ENCODE measurements at places on chromosomes 11 and 22.

GRCh38 chr11:59255281-59255680 lies 42.6 kb upstream of the MPEG1 start:
- DNase-seq: no peak

DNA sequence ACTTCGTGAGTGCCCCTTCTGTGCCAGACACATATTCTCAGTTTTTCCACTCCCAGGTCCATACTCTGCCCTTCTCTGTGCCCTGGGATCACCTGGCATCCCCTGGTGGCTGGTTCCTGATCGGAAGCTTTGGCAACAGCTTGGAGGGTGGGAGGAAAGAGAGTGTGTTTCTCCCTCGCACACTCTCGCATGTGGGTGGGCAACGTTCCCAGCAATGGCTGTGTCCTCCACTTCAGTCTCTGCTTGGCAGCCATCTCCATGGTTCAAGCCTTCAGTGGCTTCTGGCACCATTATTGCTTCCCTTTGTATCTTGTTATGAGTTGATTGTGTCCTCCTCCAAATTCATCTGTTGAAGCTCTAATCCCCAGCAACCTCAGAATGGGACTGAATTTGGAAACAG lies 342.7 kb upstream of the SYN3 start:
- DNase-seq: no peak

DNA sequence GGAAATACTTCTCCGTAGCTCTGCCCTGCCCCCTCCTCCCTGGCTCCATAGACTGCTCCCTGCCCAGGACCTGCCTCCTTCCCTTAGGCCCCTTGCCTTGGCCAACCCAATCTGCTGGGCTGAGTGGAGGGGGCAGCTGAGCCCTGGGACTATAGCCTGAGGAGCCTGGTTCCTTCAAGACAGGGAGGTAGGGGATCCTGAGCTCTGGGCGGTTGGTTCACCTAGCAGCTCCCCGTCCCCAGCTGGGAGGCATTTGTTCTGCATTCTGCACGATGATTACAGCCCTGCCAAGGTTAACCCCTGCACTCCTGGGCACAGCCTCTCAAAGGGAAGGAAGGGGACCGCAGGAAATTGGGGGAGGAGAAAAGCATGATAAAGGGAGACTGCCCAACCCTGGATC lies 3.6 kb upstream of the CDC42EP1 start:
- no peak for DNase-seq

DNA sequence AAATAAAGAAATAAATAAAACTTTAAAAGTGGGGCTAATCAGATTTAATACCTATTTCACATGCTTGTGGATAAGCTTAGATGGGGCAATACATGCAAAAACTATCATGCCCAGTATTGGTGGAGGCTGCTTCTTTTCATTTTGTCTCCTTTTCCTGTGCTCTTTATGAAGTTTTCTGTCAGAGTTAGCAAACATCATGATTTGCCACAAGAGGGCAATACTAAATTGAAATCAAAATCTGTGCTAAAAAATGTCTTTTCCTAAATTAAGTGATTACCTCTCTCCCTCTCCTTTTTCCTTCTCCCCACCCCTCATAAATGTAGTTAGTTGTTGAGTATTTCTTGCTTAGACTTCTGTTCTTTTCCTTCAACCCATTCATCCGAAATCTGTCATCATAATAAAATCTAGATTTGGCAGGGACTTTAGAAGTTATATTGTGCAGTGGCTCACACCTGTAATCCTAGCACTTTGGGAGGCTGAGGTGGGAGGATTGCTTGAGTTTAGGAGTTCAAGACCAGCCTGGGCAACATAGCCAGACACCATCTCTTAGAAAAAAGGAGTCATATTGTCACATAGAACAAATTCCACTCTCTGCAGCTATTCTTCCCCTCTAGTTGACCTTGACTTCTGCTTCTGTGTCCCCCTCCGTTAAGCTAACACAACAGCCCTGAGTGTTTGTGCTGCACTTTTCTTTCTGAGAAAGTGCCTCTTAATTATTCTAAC lies 4.7 kb upstream of the ARHGAP42 start:
- no peak for DNase-seq

- no peak for DNase-seq
Measured at GRCh38 chr11:77428598-77428997, 45.3 kb downstream of the PAK1 start.

- no peak for DNase-seq
Measured at GRCh38 chr11:62421996-62422395, 3.2 kb downstream of the SCGB1A1 start.

GRCh38 chr22:27867085-27867952 lies 51.7 kb downstream of the PITPNB start:
- no peak for DNase-seq

- no peak for DNase-seq
Measured at GRCh38 chr11:55847453-55847852, 8.9 kb downstream of the OR5D16 start.

- no peak for DNase-seq
Measured at GRCh38 chr11:119316016-119316728, 758 bp downstream of the MCAM start.

GRCh38 chr22:45238076-45238956 lies 2.4 kb downstream of the KIAA0930 start:
- DNase-seq: peak; percentile 55

DNA sequence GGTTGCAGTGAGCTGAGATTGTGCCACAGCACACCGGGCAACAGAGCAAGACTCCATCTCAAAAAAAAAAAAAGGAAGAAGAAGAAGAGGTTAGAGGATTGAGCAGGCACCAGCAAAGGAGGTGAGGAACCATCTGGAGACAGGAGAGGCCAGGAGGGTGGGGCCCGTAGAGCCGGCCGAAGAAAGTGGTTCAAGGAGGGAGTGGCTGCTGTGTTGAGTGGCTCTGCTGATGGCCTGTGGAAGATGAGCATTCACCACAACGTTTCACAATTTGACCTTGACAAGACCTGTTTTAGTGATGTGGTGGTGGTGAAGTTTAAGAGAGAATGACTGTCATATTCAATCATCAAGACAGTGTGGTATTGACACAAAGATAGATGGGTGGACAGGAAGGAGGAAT lies 6.8 kb upstream of the CTSD start:
- no peak for DNase-seq

GRCh38 chr11:6926208-6927029 lies at the start of gene ZNF215:
Gene ZNF215, plus strand, starts transcription at chr11:6926426. Its CDS starts 5,847 bp downstream, at chr11:6932273.
- DNase-seq: peak; percentile 71

- DNase-seq: peak; percentile 64
Measured at GRCh38 chr11:66883016-66883965, 26.4 kb downstream of the LRFN4 start.

GRCh38 chr11:66042996-66043906 lies 5.7 kb downstream of the GAL3ST3 start:
- no peak for DNase-seq

DNA sequence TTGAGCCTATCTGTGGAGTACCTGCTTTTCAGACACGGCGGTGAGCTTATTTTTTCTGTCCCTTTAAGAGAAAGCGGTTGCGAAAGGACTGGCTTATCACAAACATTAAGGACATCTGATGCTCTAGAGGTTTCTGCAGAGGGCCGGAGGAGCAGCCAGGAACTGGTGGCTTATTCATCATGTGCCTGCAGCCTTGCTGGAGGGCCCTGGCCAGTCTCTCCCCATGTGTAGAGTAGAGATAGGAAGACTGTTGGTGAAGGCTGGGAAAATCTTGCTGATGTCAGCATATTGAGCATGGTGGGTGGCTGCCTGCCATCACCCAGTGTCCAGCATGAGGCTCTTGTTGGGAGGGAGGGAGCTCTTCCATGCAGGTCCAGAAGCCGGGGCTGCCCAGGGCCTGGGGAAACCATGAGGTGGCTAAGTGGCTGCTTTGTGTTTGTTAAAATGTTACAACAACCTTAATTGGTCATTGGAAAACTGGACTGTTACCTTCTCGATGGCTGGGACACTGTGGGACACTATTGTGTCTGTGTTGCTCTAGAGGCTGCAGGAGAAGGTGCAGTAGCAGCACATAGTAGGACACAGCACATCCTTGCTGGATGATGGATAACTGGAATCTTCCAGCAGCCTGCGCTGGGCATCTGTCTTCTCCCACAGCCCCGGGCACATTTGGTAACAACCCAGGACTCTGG lies 54.3 kb downstream of the TSPAN18 start:
- DNase-seq: no peak

DNA sequence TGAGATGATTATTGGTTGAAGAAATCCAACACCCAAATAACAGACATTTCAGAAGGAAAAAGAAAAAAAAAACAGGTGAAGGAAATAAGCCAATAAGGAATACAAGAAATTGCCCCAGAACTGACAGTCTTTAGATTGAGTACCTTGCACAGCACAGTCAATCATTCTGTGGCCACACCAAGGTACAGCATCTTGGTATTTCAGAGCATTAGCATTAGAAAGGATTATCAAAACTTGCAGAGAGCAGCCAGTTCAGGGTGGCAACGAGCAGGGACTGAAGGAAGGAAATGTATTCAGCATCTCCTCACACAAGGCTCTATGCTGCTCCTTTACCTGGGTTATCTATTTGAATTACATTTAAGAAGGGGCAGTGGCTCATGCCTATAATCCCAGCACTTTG lies 2.1 kb downstream of the ADA2 start:
- DNase-seq: peak; percentile 32

DNA sequence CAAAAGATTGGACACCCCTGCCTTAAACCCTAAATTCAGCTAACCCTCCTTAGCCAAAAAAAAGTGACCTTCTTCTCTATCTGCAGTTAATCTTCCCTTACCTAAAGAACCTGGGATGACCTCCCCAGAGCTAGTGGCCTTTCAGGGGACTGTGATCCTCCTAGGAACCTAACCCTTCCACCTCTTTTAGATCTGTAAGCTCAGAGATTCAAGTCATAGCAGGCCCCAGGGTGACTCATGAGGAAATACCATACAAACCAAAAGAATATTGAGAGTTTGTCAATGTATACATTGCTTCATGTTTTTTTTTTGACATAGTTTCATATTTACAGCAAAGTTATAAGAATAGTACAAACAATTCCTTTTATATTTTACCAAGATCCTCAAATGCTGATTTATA lies 38.3 kb upstream of the CXCR5 start:
- peak; percentile 62 for DNase-seq

All from suppressor macrophage (primary cell).